ENCODE measurements at places on chromosomes 3 and 15.

DNA sequence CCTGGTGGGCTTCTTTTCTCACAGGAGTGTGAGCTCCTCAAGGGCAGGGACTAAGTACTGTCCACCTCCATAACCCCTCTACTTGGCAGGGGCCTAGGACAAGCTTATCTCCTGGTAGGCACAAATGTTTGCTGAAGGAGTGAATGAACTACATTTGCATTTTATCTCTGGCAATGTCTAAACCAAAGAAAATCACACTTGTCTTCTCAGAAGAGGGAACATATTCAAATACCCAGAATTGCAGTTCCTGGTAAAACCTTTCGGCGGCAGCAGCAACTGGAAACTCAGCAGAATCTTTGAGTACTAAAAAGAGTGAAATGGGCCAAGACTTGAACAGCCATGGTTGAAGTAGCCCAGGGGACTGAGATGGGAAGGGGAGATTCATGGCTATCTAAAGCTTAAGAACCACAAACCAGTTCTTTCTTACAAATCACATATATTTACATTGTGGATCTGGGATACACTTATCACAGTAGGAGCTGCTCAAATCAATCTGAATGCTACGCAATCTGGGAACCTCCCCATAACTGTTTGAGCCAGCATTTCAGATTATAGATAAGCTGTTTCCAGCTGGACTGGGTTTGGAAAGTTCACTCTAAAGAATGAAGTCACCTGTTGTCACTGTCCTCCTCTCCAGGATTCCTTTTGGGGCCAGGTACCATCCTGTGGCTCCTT is 18.7 kb upstream of the PTPN9 start:
- no peak for DNase-seq

GRCh38 chr3:23805210-23805632 is 534 bp upstream of the UBE2E1 start:
- DNase-seq, result no peak

DNA sequence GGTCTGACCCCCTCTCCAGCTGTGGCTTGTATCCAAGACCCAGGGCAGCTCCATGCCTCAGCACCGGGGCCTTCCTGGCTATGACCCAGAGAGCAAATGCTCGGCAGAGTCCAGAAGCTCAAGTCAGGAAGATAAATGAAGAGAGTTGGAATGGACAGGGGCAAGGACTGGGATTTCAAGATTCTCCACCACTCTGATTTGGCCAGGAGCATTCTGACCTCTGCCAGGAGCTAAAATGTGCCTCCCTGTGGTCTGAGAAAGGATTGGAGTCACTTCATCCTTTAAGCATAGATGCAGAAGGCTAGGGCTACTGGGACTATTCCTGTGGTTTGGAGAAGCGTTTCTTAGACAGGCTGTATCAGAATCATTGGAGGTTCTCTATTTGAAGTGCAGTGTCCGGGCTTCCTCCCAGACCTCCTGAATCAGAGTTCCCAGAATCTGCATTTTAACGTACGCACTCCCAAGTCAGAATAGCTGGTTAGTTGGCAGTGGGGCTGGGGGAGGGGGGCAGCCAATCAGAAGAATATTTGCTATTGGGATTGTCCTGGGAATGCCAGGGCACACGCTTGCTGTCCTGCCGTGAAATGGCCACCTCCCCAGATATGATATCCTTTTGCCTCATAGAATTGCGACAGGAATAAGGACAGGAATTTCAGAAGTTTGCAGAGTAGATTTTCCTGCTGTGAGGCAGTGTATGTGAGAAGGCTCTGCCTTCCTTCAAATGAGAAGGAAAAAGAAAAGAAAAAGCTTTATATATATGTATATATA is 57.4 kb downstream of the HRH1 start:
- DNase-seq, result no peak

- DNase-seq, result no peak
These were observed 132.4 kb downstream of the FHIT start for GRCh38 chr3:61118830-61119229.

GRCh38 chr15:41901431-41901830 is 7.6 kb upstream of the SPTBN5 start:
- DNase-seq, result no peak

DNA sequence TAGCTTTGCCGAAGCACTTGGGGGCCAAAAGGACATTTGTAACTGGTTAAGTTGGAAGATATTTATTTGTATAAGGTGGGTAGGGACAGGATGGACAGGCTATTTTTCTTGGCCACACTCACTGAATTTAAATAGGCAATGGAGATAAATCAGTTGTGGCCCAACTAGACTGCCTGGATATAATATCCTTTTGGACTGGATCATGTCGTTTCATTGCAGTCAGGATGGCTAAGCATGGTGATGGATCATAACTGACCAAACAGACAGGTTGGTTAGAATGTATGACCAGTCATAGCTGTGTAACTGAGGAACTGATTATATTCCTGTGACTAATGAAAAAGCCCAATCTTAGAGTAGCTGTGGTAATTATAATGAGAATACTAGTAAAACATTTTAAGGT is 284.0 kb downstream of the LPP start:
- no peak for DNase-seq

DNA sequence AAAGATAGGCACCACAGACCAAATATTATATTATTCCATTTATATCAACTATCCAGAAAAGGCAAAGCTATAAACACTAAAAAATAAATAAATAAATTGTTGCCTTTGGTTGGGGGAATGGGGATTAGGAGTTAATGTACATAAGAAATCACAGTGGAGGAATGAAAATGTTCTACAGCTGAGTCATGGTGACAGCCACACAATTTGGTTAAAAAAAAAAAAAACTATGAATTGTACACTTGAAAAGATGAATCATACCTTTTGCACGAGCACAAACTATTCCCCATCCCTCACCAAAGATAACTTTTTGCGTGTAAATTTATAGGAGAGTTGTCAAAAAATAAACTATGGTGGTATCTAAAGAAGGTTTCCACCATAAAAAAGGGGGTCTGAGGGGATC is 103.2 kb downstream of the TBC1D5 start:
- DNase-seq, result no peak

- DNase-seq, result no peak
These were observed 41.0 kb downstream of the MCTP2 start for GRCh38 chr15:94272251-94272898.

DNA sequence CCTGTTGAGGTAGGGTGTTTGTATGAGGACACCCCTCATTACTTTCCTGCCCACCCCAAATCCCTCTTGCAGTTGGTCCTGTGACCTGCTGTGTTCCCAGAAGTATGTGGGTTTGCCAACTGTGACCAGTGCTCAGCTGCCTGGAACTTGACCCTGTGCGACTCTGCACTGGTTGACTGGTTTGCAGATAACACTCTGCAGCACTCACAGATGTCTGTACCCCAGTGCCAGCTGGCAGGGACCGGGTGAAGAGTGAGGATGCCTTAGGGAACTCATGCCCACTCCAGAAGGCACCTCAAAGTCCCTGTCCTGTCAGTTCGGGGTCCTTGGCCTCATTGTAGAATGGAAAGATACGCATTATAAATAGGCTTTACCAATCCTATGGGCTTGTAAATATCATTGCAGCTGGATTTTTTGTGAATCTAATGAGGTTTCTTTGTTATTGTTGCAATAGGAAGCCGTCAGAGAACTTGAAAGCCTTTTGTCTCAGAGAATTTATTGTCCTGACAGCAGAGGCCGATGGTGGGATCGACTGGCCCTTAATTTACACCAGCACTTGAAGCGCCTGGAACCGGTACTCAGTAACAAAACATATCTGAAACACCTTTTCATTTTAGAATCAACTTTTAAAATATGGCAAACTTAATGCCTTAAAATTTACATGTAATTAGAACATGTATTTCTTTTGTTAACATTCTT is 18.2 kb downstream of the FAN1 start:
- no peak for DNase-seq

DNA sequence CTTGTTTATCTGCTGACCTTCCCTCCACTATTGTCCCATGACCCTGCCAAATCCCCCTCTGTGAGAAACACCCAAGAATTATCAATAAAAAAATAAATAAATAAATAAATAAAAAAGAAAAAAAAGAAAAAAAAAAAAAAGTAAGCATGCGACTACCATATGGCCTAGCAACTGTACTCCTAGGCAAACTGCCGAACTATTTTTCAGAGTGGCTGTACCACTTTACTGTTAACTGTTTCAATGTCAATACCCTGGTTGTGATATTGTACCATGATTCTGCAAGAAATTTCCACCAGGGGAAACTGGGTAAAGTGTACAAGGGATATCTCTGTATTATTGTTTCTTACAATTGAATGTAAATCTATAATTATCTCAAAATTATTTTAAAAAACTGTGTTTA is 41.3 kb upstream of the MAP4 start:
- no peak for DNase-seq

- no peak for DNase-seq
These were observed 80.2 kb downstream of the ZNF280D start for GRCh38 chr15:56653107-56653506.

- DNase-seq, result no peak
These were observed 4.1 kb downstream of the CELF6 start for GRCh38 chr15:72315706-72316370.

GRCh38 chr15:40222131-40222530 is 16.7 kb upstream of the PAK6 start:
- no peak for DNase-seq

- no peak for DNase-seq
These were observed 236.4 kb downstream of the XXYLT1 start for GRCh38 chr3:195034541-195034940.

GRCh38 chr15:85172846-85173490 is 191.3 kb downstream of the PDE8A start:
- DNase-seq, result no peak

- DNase-seq, result no peak
These were observed 81.4 kb downstream of the SERPINI1 start for GRCh38 chr3:167816953-167817352.

GRCh38 chr15:44222478-44222877 is 27.4 kb upstream of the FRMD5 start:
- DNase-seq, result no peak

DNA sequence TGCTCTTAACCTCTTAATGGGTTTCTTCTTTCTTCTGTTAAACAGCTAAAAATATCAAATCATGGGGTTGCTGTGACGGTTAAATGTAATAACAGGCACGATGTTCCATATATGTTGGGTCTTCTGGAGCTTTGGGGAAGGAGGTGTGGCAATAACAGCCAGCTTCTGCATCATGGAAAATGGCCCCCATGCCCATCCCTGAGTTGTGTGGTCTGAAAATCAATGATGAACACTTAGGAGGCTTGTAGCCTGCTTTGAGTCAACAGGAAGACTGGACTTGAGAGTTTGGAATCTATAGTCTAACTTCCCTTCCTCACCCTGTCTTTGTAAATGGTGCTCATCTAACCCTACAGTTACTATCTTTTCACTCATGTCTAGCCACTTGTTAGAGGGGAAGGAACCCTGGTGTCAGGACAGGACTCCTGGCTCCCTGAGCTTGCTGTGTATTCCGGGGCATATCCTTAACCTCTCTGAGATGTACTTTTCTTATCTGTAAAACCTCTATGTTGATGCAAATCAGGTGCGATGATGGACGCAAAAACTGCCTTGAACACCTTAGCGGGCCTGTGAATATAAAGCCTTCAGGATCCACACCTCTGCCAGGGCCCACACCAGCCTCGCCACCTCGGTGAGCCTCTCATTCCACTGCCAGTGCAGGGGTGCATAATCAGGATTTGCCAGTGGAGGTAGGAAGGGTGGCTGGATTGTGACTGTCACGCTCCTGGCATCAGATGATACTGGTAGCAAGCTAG is 27.5 kb downstream of the SMAD3 start:
- no peak for DNase-seq

GRCh38 chr3:197293605-197294237 is 4.7 kb downstream of the DLG1 start:
- DNase-seq, result no peak

- no peak for DNase-seq
These were observed 86.7 kb upstream of the TBL1XR1 start for GRCh38 chr3:177283983-177284382.

DNA sequence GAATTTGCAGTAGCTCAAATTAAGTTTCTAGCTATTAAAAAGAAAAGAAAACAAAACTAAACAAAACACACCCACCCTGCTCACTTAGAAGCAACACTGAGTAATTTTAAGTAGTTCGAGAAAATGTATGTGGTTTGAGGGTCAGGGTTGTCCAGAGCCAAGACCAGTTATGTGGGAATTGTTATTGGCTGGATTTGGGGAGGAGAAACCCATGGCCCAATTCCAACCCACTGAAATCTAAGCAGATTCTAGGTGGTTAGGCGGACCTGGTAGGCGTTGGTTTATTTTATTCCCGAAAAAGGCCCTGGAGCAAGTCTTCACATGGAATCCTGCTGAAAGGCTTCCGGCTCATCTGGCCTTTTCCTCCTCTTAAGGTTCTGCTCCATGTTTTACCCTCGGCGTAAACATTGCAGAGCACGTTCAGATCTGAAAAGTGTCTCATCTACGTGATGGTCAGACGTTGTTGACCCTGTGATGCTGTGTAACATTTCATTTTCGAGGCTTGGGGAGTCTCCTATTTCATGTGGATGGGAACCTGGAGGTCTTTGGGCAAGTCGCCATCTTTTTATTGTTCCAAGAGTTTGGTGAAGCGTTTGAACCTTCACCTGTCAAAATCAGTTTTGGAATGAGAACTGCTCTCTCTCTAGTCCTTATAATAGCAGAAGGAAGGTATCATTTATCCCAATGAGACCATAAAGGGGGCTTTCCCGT is 64.0 kb downstream of the FLNB start:
- no peak for DNase-seq

GRCh38 chr3:57031631-57032541 is 28.6 kb upstream of the SPATA12 start:
- DNase-seq, result no peak

- DNase-seq, result no peak
These were observed 1239.2 kb downstream of the NSUN3 start for GRCh38 chr3:95302044-95302443.

GRCh38 chr15:68382286-68383007 is 49.5 kb downstream of the ITGA11 start:
- no peak for DNase-seq

GRCh38 chr15:88246666-88247446 is 9.7 kb downstream of the NTRK3 start:
- peak; percentile 64 for DNase-seq

DNA sequence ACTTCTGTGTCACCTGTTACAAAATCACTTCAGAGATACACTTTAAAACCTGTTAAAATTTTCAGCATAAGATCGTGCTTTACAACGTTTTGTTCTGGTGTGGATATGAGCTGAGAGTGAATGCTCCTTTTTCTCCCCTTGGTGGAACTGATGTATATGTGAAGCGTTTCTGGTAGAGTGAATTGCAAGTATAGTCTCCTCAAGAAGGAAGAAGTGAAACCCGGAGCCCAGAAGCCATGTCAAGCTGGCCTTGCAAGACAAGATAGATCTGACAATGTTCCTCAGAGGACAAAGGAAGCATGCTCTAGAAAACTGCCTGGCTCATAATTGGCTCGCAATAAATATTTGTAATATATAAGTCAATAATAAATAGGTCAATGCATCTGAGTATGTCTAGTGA is 23.6 kb downstream of the SERPINI2 start:
- no peak for DNase-seq

DNA sequence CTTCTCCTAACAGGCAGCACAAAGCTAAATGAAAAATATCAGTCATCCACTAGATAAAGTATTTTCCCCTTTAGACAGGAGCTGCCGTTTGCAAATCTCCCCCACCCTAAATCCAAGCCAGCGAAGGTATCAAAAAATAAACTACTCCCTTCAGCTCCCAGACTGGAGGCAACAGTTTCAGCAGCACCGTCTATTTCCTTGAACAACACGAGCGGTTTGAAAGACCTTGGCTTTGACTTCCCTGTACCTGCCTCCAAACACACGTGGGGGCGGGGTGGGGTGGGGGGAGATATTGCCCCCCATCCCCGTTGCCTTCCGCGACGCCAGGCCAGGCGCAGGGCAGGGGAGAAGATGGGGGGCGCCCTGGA is 832 bp upstream of the CACNA1D start:
- no peak for DNase-seq
